ENCODE measurements at places on chromosomes 16 and 17.

DNA sequence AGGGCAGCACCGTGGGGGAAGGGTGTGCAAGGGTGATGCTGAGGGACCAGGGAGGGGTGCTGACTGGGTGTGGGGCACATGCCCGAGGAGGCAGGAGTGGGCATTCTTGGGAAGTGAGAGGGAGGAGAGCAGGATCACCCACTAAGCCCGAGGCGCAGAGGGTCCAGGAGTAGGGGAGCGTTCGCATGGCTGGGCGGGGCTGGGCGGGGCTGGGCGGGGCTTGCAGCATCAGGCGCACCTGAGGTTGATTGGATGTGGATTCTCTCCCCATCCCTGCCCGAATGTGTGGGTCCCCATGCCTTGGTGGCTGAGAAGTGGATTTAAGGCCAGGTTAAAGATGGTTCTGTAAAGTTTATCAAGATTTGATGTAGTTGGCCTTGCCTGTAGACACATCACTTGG lies 14.2 kb downstream of the BANP start:
- DNase-seq: no peak

- DNase-seq: no peak
These were observed 17.8 kb downstream of the STX8 start for GRCh38 chr17:9557857-9558256.

GRCh38 chr16:78984324-78984723 lies 616.2 kb downstream of the MAF start:
- no peak for DNase-seq

- DNase-seq: no peak
These were observed 13.3 kb downstream of the IRX5 start for GRCh38 chr16:54944002-54944401.

GRCh38 chr17:14341866-14342265 lies 41.0 kb downstream of the HS3ST3B1 start:
- DNase-seq: no peak

All from NCI-H146 (cell line).